ENCODE measurements at places on chromosomes 1 and 21.
A peak's percentile ranks its signal among the peaks of the same experiment; 100 is the strongest.

DNA sequence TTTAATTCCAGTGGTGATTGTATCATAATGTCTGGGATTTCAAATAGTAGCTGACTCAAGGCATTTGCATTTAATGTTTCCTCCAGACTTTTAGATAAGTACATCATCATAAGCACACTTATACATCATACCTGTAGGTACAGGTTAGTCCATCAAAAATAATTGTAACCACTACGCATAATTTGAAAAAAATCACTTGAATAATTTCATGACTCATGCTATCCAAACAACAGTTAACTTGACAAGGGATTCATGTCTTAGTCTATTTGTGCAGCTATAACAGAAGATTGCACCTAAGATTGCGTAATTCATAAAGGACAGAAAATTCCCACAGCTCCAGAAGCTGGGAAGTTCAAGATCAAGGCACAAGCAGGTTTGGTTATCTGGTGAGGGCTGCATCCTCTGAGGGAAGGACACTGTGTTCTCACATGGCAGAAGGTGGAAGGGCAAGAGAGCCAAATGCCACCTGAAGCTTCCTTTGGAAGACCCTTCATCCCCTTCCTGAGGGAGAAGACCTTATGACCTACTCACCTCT, 801.7 kb upstream of the BRINP3 start:
- DNase-seq: no peak

GRCh38 chr1:159980786-159981185, 26.7 kb upstream of the SLAMF9 start:
- DNase-seq: no peak

DNA sequence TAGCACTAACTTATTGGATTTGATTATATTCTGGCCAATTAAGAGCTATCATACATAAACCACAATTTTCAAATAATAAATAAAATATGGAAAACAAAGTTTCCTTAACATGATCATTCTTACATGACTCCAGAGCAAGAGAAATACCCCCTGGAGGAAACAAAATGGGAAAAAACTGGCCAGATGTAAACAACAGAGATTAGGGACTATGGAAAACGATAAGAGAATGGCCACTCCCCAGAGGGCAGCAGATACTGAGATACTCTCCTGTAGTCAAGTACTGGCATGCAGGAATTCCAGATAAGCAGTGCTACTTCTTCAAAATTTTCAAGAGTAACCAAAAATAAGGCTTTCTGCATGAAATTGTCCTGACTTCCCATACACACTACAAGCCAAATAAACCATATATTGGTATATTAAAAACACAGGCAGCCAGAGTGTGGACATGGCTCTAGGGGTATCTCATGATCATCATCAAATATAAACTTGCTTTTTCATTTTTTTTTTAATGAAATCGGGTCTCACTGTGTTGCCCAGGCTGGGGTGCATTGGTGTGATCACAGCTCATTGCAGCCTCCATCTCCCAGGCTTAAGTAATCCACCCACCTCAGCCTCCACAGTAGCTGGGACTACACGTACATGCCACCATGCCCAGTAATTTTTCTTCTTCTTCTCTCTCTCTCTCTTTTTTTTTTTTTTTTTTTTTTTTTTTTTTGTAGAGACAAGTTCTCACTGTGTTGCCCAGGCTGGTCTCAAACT, 118.5 kb downstream of the EIF4G3 start:
- no peak for DNase-seq

- DNase-seq: no peak
These were observed 3.8 kb upstream of the ATP6V1G3 start for GRCh38 chr1:198544265-198544664.

DNA sequence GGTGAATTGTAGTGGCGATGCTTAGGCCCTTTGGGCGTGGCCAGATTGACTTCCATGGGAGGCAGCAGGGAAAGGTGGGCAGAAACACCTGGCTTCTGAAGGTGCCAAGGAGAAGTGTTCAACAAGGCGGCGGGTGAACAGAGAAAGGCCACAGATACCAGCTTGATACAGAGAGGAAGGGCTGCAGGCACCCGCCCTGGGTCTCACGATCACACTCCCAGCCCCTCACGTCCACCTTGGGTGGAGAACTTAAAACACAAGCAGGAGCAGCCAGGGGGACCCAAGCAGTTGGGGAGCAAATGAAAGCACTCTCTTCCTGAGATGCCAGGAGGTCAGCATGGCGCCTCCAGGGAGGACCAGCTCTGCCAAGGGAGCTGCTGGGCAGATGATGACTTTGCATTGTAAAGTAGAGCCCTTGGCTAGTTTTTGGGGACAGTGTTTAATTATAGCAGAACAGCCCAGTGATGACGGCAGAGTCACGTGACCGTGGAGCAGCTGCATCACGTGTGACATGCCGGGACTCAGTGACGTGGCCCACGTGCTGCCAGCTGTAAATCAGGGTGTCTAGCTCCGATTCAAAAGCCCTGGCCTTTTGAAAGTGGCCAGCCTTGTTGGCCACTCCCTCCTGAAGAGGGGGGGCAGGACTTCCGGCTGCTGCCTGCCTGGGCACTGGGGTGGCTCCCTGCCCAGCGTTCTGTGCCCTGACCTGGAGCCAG, 19.0 kb downstream of the SLC37A1 start:
- DNase-seq: no peak

DNA sequence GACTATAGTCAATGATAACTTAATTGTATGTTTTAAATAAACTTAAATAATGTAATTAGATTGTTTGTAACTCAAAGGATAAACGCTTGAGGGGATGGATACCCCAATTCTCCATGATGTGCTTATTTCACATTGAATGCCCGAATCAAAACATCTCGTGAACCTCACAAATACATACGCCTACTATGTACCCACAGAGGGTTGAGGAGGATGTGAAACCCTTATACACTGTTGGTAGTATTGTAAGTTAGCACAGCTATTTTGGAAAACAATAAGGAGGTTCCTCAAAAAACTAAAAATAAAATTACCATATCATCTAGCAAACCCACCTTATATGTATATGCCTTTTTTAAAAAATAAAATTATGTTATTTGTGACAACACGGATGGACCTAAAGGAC, 198.6 kb downstream of the MRPL39 start:
- DNase-seq: no peak

GRCh38 chr1:207017615-207018559, 14.7 kb downstream of the C1orf116 start:
- DNase-seq: no peak

- no peak for DNase-seq
These were observed 75.1 kb downstream of the ZFYVE9 start for GRCh38 chr1:52216907-52217458.

DNA sequence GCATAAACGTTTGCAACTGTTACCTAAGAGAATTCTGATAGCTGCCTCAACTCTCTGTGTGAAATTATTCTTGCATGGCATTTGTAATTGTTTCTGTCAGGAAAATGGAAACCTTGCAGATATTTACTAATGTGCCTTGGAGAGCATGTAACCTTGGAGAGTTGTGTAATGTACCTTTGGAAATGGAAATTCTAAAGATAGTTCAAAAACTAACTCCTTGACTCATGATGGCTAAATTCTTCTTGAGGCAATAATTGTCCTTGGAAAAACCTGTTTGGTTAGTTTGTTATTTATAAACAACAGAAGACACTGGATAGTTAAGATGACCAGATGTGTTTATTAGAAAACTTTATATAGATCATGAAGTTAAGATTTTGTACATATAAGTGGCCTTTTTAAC, 1033.8 kb downstream of the PLA2G4A start:
- DNase-seq: no peak

GRCh38 chr1:103107741-103108375, 464 bp downstream of the COL11A1 start:
- peak; percentile 8 for DNase-seq

DNA sequence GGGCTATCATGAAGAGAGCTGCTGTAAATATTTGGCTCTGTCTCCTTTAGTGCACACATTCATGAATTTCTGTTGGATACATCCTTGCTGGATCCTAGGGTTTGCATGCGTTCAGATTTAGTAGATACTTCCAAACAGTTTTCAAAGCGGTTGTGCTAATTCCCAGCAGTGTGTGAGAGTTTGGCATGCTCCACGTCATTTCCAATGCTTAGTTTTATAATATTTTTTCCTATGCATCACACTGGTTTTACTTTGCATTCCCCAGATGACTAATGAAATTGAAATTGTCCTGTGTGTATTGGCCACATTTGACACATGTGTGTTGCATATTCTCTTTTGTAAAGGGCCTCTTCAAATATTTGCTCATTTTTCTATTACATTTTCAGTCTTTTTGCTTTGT, 18.5 kb upstream of the AADACL3 start:
- DNase-seq: no peak

- peak; percentile 96 for DNase-seq
These were observed 54.7 kb downstream of the NDUFS5 start for GRCh38 chr1:39080831-39081270.

DNA sequence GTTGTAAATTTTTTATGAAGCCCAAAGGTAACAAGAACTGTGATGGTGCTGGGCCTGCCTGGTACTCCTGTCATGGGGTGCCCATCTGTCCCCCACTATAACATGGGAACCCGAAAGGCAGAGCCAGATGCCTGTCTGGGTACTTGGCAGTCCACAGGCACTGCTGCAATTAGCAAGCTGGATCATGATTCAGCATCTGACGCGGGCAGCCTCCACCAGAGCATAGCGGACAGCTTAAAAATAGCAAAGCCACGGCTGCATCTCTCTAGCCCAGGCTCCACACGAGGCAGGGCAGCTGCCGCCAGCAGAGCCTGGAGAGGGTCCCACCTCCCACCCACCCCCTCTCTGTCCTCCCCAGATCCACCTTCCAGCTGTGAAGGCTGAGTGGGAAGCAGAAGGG, 22.9 kb downstream of the SUSD4 start:
- DNase-seq: no peak

GRCh38 chr1:156226116-156226538, 13.3 kb downstream of the PMF1 start:
- no peak for DNase-seq

DNA sequence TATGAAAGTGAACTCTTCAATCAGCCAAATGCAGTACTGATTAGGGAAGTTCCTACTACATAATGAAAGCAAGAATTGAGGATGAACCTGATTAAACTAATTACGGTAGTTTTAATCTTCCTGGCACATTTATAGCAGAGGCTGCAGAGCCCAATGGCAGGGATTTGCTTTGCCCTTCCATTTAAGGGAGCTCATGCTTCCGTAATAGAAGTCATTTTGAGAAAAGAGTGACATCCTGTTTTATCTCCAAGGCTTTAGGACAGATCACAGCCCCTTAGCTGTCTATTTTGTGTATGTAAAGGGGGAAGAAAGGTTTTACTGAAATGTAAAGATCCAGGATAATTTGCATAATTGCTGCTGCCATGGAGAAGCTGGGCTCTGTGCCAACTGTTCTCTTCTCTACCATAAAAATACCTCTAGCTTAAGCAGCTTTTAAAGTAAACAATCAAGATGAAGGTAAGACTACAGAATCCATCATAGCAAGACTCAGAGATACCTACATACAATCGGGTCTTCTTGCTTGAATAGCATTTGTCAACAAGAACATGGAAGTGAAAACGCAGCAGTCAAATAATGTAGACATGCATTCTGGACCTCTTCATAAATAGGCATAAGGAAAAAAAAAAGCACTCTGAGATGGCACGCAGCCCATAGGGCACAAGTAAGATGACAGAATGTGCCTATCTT, 62.5 kb downstream of the ASH1L start:
- DNase-seq: no peak

DNA sequence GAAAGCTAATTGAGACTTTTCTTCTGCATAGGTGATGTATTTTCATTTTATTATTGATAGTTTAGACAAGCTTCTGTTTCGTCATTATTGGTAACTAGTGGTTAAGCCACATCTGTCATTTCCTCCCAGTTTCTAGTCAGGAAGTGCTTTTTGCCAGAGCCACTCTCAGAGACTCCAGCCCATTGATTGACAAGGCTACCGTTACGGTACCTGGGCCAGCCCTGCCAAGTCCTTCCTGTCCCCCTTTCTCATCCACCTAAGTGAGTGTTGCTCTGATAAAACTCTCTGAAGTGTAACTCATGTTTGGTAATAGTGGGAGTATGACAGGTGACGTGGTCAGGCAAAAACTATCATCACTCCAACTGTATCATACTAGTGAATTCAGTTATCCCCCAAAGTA, 29.6 kb upstream of the AGL start:
- no peak for DNase-seq

GRCh38 chr1:201537028-201537427, 1.9 kb upstream of the NAV1 start:
- DNase-seq: no peak

GRCh38 chr1:100219883-100220282, 29.8 kb downstream of the DBT start:
- DNase-seq: no peak

- DNase-seq: no peak
These were observed 103.0 kb downstream of the SSBP3 start for GRCh38 chr1:54302951-54303843.

DNA sequence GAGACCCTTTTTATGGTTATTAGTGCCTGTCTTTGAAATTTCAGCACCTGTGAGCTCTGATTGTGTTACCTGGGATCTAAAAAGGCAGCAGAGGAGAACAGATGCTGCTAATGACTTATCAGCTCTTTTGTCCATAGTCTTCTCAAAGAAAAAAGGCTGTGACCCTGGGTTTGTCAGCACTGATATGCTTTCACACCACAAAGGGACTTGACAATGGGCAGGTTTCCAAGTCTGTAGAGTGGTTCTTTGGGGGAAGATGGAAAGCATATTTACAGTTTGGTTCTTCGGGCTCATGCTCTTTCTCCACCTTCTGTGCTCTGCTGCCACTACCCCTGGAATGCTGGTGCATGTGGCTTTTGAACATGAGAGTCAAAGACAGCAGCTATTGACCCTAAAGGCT, 32.0 kb downstream of the DNAJC6 start:
- no peak for DNase-seq

- DNase-seq: no peak
These were observed 7.6 kb downstream of the ATP1A1 start for GRCh38 chr1:116380499-116381242.

GRCh38 chr1:209219791-209220524, 363.6 kb upstream of the CAMK1G start:
- no peak for DNase-seq

DNA sequence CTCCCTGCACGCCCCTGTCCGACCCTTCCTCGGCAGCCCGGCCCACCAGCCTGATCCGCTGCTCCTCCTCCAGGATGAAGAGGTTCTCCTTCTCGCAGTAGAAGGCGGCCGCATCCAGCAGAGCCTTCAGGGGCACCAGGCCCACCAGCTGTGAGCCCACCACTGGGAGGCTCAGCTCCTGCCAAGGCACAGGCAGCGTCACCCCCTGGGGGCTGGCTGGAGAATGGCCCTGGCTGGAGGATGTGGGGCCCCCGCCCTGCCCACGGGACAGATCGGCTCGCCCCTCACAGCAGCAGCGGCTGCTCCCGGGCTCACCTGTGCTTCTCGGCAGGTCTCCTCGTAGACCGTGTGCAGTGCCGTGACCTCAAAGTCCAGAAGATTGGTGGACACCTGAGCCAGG, 5.3 kb downstream of the FTCD start:
- DNase-seq: no peak

GRCh38 chr21:35044770-35045541, 4.1 kb downstream of the RUNX1 start:
- DNase-seq: no peak
